ENCODE measurements at places on chromosomes 13 and 19.

- no peak for DNase-seq
Measured at GRCh38 chr13:29817604-29818378, 32.6 kb downstream of the UBL3 start.

GRCh38 chr13:76692346-76692745 is 193.9 kb downstream of the KCTD12 start:
- DNase-seq, result no peak

DNA sequence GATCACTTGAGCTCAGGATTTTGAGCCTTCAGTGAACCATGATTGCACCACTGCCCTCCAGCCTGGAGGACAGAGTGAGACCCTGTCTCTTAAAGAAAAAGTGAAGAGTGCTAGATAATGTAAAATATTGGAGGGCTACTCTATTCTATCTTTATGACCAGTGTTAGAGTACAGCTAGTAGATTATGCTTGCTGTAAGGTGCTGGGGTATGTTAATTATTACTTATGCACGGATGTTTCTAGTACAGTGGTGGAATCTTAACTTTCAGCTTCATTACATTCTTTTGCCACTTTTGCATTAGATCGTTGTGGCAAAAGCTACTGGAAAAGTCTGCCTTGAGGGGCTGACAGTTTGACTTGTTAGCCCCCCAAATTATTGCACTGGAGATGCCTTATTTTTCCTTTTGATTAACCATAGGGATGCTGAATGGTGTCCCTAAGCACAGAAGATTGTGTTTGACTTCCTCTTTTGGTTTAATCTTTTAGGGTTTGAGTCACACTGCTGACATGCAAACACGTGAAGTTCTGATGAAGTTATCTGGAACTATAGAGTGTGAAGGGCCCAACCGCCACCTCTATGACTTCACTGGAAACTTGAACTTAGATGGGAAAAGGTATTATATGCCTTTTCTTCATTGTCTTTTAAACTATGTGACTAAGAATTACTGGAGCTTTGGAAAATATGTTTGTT is 169.8 kb downstream of the ATP8A2 start:
- no peak for DNase-seq

- DNase-seq, result no peak
Measured at GRCh38 chr19:48111280-48111679, 663 bp upstream of the PLA2G4C start.

GRCh38 chr13:92963029-92963428 is 263.6 kb upstream of the GPC6 start:
- DNase-seq, result no peak

GRCh38 chr13:42876270-42876714 is 94.9 kb downstream of the FAM216B start:
- no peak for DNase-seq

Data from stimulated activated CD4-positive, alpha-beta T cell treated with anti-CD3 and anti-CD28 coated beads, Interleukin-2, amount 100 ng/mL, for 24 hours (primary cell).